ENCODE measurements at places on chromosomes 12 and 14.

- peak; percentile 27 for DNase-seq
Observed at GRCh38 chr12:115709540-115710011, 567.9 kb downstream of the MED13L start.

GRCh38 chr12:3129301-3130056 lies 52.3 kb downstream of the TSPAN9 start:
- no peak for DNase-seq

GRCh38 chr12:105431537-105432100 lies 101.1 kb downstream of the C12orf75 start:
- no peak for DNase-seq

DNA sequence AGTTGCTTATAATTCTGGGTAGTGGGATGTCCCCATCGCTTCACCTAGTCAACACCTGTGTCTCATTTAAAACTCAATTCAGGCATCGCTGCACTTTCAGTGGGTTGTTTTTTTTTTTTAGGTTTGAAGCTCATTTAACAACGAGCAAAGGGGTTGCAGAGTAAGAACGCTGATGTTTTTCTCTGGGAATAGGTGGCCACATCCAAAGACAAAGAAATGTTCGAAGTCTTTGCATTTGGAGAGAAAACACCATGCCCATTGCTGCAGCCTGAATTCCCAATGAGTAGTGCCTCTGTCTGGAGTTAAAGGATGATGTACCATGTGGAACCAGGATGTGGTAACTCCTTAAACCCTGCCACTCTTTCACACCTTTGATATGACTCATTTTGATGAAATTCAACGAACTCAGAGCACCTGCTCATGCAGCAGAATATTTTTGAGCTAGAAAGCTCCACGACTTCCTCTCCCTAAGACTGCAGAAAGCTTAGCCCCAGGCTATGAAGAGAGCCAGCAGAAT lies 35.1 kb upstream of the BATF start:
- no peak for DNase-seq

DNA sequence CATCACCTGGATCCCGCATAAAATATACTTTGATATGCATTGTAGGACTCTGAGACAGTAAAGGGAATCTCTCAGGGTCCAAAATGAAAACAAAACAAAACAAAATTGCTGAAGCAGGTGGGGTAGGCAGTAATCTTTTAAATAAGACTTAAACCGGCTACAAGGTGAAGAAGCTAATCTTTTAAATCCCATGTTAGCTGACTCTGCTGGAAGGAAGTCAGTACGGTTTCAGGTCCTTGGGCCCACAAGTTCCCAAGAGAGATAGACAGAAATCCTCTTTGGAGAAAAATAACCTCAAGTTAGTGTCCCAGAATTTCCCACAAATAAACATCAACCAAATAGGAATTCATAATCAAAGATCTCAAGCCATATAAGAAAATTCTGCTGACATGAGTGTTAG lies 5.0 kb upstream of the EPS8 start:
- no peak for DNase-seq

DNA sequence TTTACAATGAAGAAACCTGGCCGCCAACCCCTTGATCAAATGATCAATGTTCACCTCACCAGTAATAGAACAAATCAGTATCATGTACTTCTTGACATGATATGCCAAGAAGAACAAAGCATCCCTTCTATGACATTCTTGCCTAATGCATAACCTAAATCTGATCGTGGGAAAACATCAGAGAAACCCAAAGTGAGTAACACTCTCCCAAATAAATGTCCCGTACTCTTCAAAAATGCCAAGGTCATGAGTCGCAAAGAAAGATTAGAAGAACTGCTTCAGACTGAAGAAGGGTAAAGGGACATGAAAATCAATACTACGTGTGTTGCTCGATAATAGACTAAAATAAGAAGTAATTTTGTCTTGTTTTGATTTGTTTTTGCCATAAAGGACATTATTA lies 11.4 kb upstream of the SLC25A3 start:
- no peak for DNase-seq

DNA sequence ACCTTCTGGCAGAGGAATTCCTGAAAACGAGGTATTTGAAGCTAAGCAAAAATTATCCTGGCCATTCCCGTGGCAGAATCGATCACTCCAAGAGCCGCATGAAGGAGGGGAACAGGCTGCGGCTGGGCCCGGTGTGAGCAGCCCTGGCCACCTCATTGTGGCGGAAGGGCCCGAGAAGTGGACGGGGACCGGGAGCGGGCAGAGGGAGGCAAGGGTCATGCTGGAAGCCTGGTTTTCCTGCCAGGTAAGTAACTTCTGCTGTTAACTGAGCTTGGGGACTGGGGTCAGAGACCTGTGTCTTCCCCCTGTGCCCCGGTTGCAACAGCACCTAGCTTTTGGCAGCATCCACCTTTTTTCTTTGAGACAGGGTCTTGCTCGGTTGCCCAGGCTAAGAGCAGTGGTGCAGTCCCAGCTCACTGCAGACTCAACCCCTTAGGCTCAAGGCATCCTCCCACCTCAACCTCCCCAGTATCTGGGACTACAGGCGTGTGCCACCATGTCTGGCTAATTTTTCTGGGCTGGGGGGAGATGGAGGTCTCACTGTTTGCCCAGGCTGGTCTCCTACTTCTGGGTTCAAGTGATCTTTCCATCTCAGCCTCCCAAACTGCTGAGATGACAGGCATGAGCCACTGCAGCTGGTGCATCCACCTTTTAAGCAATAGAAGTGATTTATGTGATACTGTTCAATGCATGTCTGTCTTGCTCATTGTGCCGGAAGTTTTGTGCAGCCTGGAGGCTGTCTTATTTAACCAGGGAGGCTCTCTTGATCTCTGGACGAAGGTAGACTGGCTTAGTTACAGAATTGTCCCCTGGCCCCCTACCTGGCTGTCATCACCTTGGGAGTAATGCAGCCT lies 174.0 kb upstream of the MYL2 start:
- no peak for DNase-seq

- no peak for DNase-seq
Observed at GRCh38 chr12:128814411-128815261, 9.1 kb downstream of the SLC15A4 start.

DNA sequence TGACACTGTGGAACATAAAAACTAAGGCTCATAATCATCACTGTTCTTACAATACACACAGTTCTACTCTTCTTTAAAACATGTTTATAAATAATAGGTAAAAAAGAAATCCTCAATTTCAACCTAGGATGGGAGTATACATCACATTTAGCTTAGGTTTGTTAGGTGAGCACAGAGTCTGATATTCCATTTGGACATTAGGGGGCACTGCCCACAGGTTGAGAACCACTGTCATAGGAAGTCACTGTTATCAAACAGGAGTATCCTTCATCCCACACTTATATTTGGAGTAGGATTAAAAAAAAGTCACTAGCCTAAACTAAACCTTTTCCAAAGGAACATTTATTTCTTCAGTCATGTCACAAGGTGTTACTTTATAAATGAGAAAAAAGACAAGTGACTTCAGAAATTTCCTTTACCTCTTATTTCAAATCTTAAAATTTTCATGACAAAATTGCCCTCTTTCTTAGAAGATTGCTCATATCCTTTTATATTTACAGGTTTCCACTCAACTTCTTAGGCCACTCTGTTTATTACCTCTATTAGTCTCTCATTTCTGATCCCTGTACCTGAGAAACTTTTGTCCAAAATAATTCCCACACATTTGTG lies 240.6 kb downstream of the CPNE8 start:
- peak; percentile 15 for DNase-seq

- DNase-seq: no peak
Observed at GRCh38 chr14:39607978-39608377, 175.7 kb upstream of the FBXO33 start.

DNA sequence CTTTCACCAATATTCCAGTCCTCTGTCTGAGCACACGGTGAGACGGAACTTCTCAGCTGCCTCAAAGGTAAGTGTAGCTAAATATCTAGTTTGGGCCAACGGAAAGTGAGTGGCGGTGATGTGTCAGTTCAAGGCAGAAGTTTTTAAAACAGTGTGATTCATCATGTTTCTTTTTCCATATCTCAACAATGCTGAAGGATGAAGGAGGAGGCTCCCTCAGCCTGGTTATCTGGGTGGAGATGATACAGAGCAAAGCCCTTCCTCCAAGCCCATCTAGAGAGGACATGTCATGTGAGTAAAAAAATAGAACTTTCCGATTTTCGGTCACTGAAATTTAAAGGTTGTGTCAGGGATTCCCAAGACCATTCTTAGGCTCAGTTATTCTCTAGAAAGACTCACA lies 13.1 kb upstream of the ANP32D start:
- DNase-seq: no peak

DNA sequence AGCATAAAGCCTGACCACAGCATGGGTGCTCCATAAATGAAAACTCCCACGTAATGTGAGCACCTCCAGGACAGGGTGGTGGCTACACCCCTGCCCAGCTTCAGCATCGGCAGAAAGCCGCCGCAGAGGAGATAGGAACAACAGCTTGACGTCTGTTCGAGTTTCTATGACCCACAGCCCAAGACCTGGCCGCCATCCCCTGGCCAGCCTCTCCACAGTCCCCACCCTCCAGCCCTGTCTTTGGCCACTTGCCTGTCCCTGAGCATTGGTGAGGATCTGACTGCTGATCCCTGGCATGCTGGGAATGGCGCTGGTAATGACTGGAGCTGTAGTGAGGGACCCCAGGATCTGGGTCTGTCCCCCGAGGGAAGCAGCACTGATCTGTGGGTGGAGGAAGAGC lies 21.3 kb downstream of the POU6F1 start:
- no peak for DNase-seq

- DNase-seq: no peak
Observed at GRCh38 chr12:89278862-89279261, 73.4 kb downstream of the DUSP6 start.

DNA sequence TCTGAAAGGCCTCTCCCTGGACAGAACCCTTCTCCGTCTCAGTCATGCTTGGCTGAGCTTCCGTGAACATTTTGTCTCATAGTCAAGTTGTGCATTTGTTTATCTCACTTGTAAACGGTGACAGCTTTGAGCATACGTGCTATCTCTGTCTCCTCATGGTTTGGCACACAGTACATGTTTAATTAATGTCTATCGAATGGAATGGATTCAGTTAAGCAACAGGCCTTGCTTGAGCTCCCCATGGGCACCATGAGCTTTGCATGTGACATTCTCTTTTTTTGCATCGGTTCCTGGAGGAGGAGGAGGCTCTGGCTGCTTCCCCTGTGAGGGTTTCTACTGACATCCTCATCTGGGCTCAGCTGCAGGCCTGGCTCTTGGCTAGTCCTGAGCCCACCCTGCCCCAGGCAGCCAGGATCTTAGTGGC lies 80.0 kb downstream of the PRIMA1 start:
- no peak for DNase-seq

- peak; percentile 52 for DNase-seq
Observed at GRCh38 chr12:84842406-84843013, 70.1 kb downstream of the SLC6A15 start.

- DNase-seq: no peak
Observed at GRCh38 chr14:37791384-37792036, 196.1 kb downstream of the TTC6 start.

DNA sequence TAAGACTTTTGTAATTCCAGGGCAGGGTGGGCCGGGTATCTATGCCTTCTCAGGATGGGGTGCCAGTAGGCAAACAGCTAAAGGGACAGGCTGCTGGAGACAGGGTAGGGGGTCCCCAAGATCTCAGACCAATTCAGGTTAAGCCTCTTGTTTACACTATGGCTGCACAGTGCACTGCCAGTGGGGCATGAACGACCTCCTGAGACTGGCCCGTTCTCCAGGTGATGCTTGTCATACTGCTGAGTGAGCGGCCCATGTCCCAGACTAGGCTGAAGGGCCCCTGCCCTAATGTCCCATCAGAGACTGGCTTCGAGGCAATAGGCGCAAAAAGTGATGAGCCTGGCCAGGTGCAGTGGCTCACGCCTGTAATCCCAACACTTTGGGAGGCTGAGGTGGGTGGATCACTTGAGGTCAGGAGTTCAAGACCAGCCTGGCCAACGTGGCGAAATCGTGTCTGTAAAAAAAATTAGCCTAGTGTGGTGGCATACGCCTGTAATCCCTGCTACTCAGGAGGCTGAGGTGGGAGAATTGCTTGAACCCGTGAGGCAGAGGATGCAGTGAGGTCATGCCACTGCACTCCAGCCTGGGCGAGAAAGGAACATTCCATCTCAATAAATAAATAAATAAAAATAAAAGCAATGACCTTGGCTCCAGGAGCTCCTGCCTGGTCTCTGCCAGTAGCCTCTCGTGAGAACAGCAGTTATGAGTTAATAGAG lies 12.6 kb downstream of the SLC25A29 start:
- DNase-seq: no peak

DNA sequence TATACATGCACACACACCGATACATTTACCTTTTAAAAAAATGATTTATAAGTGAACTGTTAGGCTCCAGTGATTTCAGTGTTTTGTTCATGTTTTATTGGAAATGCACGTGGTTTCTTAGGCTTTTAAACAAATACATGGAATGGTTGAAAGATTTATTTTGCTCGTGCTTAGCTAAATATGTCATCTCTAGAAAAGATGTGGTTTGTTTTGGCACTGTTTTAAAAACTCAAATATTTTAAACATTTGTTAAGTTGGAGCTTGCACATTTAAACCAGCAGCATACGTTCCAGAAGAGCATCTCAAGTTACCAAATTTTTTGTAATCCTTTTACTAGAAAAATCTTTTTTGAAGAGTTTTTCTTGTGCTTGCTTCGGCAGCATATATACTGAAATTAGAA lies 44.5 kb downstream of the FOXA1 start:
- no peak for DNase-seq

DNA sequence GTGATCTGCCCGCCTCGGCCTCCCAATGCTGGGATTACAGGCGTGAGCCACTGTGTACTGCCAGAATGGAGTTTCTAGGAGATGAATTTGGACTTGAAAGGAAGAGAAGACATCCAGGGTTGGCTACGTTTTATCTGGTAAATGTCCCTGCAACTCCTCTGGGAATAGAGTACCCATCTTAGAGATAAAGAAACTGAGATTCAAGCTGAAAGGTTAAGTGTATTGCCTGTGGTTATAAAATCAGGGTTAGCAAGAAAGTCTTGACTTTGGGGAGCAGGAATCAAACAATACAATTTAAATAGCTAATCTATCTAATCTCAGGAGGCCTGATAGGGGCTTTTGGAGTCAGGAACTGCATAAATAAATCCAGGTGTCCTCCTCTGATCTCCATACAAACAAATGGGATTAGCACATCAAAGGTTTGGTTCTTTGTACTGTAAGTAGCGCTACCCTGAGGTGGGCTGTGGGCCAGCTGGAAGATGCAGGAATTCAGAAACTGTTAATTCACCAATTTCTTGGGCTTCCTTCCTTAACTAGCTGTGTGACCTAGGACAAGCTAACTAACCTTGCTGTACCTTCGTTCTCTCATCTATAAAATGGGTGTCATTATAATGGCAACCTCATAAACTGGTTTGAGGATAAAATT lies 45.1 kb downstream of the TBX3 start:
- no peak for DNase-seq

- no peak for DNase-seq
Observed at GRCh38 chr14:73777420-73777819, 63.2 kb upstream of the PNMA1 start.

DNA sequence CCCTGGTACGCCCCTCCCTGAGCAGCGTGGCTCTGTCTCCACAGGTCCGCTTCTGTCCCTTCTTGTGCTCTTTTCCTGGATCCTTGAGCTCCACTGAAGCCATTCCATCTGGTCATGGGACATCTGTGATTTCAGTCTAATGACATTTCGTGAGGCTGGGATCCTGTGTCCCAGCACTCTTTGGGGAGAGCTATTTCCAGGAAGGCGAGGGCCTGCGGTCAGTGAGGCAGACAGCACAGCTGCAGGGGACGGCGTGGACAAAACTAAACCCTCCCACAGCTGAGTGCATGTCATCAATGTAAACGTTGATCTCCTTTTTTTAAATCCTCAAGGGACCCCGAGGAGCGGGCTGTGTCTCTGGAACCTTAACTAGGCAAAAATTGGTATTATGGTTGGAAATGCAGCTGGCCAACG lies 127.7 kb downstream of the DACT1 start:
- no peak for DNase-seq

- no peak for DNase-seq
Observed at GRCh38 chr12:3333583-3333982, 157.4 kb upstream of the PRMT8 start.
